Kidney (tissue), 22 donors: ENCODE measurements at places on chromosomes 6 and 20. TPM values are rescaled to one million over a fixed set of nuclear protein-coding genes. Genes with fewer than 3 reads are reported as not detected.

DNA sequence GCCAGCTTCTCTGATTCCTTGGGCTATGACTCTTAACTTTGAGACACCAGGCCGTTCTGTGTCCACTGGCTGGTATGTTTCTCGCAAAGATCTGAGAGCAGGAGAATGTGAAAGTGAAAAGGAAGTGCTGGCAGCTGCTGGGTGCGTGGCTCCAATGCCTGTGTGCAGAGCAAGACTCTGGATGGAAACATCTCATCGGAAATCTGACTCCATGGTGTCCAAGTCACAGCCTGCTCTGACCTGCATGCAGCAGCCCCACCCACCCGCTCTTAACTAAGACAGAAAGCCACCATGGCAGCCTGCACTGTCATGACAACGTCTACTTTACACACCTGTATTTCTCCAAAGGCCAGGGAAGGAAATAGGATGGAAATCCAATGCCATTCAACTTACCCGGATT lies 66.3 kb upstream of the MPC1 start:
- DNase-seq = no peak
- H3K27me3 ChIP-seq = no peaks in the 10 kb centered on the region
- no peaks in the 10 kb centered on the region for H3K4me1 ChIP-seq
- peaks cover 5% of the 10 kb centered on the region for H3K36me3 ChIP-seq
- no peak overlapping the region for H3K27ac ChIP-seq

The EYS gene
- not detected for total RNA-seq

The THBD gene
- 48.1 TPM for total RNA-seq

DNA sequence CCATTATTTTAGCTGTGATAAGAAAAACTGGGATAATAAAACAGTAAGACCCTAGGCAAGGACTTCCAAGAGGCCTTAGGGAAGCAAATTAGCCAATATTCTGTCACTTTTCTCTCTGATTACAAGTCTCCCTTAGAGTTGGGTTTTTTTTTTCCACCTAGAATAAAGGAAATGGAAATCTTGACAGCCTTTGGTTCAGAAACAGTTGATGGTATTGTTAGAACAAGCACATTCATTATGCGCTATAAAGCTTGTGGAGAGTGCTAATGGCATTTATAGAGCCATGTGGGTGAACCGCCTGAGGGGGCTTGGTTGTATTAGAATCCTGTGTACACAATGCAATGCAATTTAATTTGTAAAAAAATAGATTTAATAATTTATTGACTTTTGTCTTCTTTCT lies 88.9 kb upstream of the OGFRL1 start:
- H3K4me1 ChIP-seq = no peaks in the 10 kb centered on the region
- no peak overlapping the region for H3K27ac ChIP-seq
- no peaks in the 10 kb centered on the region for H3K27me3 ChIP-seq
- DNase-seq = no peak

- H3K27ac ChIP-seq = no peak overlapping the region
- H3K27me3 ChIP-seq = no peaks in the 10 kb centered on the region
- peaks cover 6% of the 10 kb centered on the region for H3K4me1 ChIP-seq
- no peak for DNase-seq
- no peak overlapping the region for H3K4me3 ChIP-seq
Measured at GRCh38 chr6:54877713-54878317, 31.2 kb downstream of the FAM83B start.

- H3K4me3 ChIP-seq = no peak overlapping the region
- no peaks in the 10 kb centered on the region for H3K27me3 ChIP-seq
- no peak overlapping the region for H3K27ac ChIP-seq
- DNase-seq = peak; percentile 24
Measured at GRCh38 chr6:114170372-114170771, 172.5 kb downstream of the HS3ST5 start.

DNA sequence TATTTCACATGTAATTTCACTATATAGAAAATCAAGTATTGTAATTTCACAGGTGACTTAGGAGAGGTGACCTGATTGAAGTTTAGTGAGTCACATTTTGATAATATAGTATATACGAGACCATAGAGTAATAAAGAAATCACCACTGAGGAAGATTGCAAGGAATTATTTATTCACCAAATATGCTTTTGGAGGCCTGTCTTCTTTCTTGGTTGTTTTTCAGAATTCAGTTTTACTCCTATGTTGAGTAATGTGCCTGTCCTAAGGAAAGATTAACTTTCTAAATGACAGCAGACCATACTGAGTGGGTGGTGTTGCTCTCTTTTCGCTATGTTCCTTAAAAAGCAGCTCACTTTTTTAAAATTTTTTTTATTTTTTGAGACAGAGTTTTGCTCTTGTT lies 87.5 kb upstream of the FOXO3 start:
- no peaks in the 10 kb centered on the region for H3K4me1 ChIP-seq
- no peak overlapping the region for H3K4me3 ChIP-seq
- H3K27me3 ChIP-seq = no peaks in the 10 kb centered on the region
- H3K27ac ChIP-seq = no peak overlapping the region
- no peak for DNase-seq

GRCh38 chr20:64107736-64108457 lies 532 bp upstream of the NPBWR2 start:
- DNase-seq = no peak
- no peaks in the 10 kb centered on the region for H3K36me3 ChIP-seq
- H3K27ac ChIP-seq = no peak overlapping the region

The RNF182 gene
- total RNA-seq = 3.9 TPM

The DNAH8 gene
- 0.50 TPM for total RNA-seq

DNA sequence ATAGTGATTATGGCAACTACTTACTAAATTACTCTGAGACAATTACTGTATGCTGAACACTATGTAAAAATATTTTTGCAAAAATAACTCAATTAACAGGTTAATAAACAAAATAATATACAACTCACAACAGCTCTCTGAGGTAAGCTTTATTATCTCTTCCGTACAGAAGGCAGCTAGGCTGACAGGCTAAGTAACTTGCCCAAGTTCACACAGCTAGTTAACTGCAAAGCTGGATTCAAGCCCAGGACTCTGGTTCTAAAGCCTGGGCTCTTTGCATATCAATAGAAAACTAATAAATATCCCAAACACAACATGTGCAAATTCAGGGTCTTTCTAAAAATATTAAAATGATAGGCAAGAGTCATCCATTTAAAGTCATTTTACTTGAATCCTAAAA lies 169.5 kb upstream of the BEND3 start:
- H3K36me3 ChIP-seq = no peaks in the 10 kb centered on the region
- DNase-seq = no peak
- no peak overlapping the region for H3K27ac ChIP-seq
- H3K4me3 ChIP-seq = no peak overlapping the region

DNA sequence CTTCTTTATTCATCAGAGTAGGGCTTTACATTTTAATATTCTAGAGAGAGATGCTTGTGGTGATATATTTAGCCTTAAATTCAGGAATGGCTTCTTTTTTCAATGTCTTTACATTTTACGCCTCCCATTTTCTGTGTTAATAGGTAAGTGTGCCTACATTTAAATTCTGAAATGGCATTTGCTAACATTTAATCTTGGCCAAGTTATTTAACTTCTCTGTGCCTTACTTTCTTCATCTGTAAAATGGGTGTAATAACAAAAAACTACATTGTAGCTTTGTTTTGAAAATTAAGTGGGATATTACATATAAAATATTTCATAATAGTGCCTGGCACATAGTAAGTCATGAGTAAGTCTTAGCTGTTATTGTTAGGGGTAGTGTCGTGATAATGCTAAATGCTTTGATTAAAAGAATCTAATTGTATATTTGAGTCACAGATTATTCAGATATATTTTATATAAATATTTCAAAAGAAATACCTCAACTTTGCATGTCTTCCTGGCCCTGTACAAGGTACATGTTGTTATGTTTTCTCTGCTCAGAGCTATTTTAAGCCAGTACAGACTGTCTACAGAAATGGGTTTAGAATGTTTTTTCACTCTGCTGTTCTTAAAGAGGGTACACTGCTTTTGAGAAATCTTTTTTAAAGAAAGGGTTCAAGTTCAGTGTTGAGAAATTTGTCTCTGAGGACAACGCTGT lies 18.8 kb downstream of the CARMIL1 start:
- H3K4me3 ChIP-seq = no peak overlapping the region
- no peak for DNase-seq
- H3K27me3 ChIP-seq = no peaks in the 10 kb centered on the region
- no peak overlapping the region for H3K27ac ChIP-seq

DNA sequence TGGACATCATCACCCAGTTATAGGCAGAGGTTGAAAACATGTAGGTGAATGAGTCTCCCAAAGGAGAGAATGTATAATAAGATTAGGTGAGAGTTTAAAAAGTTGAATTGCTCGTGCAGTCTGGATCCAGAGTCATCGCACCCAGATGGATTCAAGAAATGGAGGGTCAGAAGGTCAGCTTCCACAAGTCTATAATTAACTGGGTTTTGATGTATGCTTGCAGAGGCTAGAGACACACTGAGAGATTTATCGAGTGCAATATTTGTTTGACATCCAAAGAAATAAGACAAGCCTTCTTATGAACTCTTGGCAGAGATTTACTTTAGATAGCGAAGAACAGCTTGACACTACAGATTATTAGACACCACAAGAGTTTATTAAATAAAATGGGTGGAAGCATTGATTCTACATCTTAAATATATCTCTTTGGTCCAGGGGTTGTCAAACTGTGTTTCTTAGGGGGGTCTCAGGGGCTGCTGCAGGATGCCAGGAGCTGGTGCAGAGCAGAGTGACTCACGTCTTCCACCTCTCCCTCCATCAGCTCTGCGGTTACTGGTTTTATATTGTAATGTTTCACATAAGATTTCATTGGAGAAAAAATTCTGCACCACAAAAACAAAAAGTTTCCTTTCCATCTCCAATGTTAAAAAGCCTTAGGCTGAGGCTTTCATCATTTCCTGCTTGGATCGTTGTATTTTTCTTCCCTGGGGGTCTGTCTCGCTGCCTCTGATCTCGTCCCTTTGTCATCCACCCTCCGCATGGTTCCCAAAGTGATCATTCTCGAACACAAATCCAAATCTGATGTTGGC lies 176.2 kb upstream of the AHI1 start:
- no peaks in the 10 kb centered on the region for H3K4me1 ChIP-seq
- H3K36me3 ChIP-seq = no peaks in the 10 kb centered on the region
- H3K4me3 ChIP-seq = no peak overlapping the region
- peak; percentile 14 for DNase-seq

- H3K4me3 ChIP-seq = no peak overlapping the region
- no peak overlapping the region for H3K27ac ChIP-seq
- no peaks in the 10 kb centered on the region for H3K4me1 ChIP-seq
- H3K27me3 ChIP-seq = no peaks in the 10 kb centered on the region
- DNase-seq = no peak
- H3K36me3 ChIP-seq = no peaks in the 10 kb centered on the region
Measured at GRCh38 chr20:5267092-5267491, 49.7 kb downstream of the PROKR2 start.

The SEMG1 gene
- total RNA-seq = not detected

The CGA gene
- total RNA-seq = not detected

GRCh38 chr6:150327117-150327774 lies 41.6 kb upstream of the IYD start:
- no peak overlapping the region for H3K4me3 ChIP-seq
- DNase-seq = no peak
- no peak overlapping the region for H3K27ac ChIP-seq
- H3K27me3 ChIP-seq = no peaks in the 10 kb centered on the region
- no peaks in the 10 kb centered on the region for H3K4me1 ChIP-seq
- no peaks in the 10 kb centered on the region for H3K36me3 ChIP-seq

DNA sequence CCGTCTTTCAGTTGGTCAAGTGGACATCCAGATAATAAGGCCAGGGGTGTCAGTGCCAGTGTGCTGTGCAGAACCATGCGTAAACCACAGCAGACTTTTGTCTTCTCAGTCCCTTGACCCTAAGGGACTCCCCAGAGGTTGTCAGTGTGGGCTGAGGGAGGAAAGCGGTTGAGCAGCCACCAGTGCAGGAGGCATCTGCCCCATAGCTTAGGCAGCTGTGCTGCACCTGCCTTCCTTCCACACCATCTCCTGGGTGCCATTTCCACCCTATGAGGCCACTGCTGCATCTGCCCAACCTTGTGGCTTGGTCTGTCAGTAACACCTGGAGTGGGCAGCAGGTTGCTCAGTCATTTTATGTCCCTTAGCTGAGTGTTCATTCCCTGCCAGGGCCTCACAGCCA lies 26.0 kb downstream of the PRPF6 start:
- H3K27ac ChIP-seq = peak overlapping the region; percentile 25
- H3K36me3 ChIP-seq = peaks cover 33% of the 10 kb centered on the region
- H3K4me3 ChIP-seq = no peak overlapping the region
- no peaks in the 10 kb centered on the region for H3K27me3 ChIP-seq
- no peaks in the 10 kb centered on the region for H3K4me1 ChIP-seq

DNA sequence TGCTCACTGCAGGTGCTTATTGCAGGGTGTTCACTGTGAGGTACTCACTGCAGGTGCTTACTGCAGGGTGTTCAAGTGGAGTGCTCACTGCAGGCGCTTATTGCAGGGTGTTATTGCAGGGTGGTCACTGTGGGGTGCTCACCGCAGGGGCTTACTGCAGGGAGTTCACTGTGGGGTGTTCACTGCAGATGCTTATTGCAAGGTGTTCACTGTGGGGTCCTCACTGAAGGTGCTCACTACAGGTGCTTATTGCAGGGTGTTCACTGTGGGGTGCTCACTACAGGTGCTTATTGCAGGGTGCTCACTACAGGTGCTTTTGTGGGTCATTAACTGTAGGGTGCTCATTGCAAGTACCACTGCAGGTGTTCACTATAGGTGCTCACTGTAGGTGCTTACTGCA lies 20.2 kb downstream of the APMAP start:
- H3K27me3 ChIP-seq = no peaks in the 10 kb centered on the region
- H3K36me3 ChIP-seq = peaks cover 26% of the 10 kb centered on the region
- H3K27ac ChIP-seq = no peak overlapping the region
- H3K4me3 ChIP-seq = no peak overlapping the region
- no peak for DNase-seq

GRCh38 chr6:150536835-150537234 lies 62.9 kb upstream of the PLEKHG1 start:
- DNase-seq = no peak
- no peaks in the 10 kb centered on the region for H3K4me1 ChIP-seq
- no peaks in the 10 kb centered on the region for H3K36me3 ChIP-seq
- no peak overlapping the region for H3K4me3 ChIP-seq
- no peak overlapping the region for H3K27ac ChIP-seq

The SLC22A16 gene
- 0.79 TPM for total RNA-seq
